ENCODE measurements at places on chromosomes 11 and 22. TPM values are rescaled to one million over a fixed set of nuclear protein-coding genes. Genes with fewer than 3 reads are reported as not detected.

Gene OR8B3
- total RNA-seq = not detected

- no peak for ATAC-seq
Observed at GRCh38 chr11:30474151-30474954, 111.8 kb downstream of the MPPED2 start.

DNA sequence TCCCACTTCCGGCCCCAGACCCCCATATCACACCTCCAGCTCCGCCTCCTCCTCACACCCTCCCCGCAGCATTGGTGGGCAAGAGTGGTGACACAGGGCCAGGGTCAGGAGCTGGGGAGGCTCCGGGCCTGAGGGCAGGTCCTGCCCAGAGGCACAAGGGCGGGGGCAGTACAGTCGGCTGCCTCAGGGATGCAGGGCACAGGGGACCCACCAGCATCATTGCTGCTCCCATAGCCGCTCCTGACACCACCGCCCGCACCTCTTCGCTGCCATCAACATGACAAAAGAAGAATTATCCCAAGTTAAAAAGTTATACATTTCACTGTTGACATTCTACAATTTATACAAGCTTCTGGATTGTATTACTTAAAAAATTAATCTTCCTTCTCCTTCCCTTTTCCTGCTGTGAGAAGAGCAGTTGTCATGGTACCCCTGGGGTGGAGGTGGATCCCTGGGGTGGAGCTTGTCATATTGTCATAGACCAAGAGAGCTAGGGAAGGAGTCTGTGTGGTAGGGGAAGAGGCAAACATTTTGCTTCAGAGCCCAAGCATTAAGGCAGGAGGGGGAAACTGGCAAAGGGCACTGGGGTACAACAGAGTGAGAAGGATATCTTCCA lies 4.1 kb downstream of the SBF2 start:
- ATAC-seq = no peak

- peak; percentile 99 for ATAC-seq
Observed at GRCh38 chr11:130601141-130601540, 152.7 kb downstream of the ADAMTS15 start.

Gene SPCS2
- total RNA-seq = 61.9 TPM

- ATAC-seq = peak; percentile 25
Observed at GRCh38 chr22:30206944-30207343, 39.6 kb downstream of the LIF start.
